ENCODE measurements at places on chromosomes 2 and 18.
A peak's percentile ranks its signal among the peaks of the same experiment; 100 is the strongest.

DNA sequence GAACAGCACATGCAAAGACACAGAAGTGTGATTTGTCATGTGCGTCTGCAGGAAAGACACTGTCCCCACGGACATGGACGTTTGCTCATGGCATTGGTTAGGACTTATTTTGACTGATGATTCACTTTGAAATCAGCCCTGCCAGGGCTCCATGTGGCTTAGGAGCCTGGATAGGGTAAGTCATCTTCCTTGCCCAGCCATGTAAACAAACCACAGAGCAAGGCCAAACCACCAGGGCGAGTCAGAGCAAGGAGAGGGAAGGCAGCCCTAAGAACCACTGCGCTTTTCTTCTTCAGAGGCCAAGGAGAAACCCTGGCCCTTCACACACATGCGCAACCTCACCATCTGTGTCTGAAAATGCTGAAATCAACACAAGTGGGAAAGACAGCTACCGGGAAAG is 88.8 kb downstream of the GFPT1 start:
- DNase-seq, result no peak

DNA sequence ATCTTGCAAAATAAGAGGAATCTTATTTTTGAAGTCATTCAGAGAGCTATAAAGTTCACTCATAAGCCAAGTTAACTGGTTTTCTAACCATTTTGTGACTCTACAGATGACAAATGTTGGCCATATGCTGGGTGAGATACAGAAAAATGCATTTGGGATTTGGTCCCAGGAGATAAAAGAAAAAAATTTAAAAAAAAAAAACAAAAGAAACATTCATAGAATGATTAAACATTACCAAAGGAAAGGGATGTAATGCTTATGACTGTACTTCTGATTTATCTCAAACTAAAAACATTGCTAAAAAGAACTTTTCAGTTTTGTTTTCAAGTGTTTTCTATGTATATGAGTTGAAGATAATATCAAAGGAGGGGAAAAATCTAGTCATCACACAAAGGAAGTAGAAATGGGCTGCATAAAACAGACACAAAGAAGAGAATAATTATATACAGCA is 43.1 kb downstream of the PELI1 start:
- DNase-seq, result no peak

GRCh38 chr18:42860011-42860410 is 255.5 kb downstream of the RIT2 start:
- DNase-seq, result no peak

- DNase-seq, result no peak
These were observed 30.3 kb downstream of the MOGAT1 start for GRCh38 chr2:222701721-222702131.

- DNase-seq, result no peak
These were observed 238.2 kb upstream of the MYT1L start for GRCh38 chr2:2569306-2569705.

DNA sequence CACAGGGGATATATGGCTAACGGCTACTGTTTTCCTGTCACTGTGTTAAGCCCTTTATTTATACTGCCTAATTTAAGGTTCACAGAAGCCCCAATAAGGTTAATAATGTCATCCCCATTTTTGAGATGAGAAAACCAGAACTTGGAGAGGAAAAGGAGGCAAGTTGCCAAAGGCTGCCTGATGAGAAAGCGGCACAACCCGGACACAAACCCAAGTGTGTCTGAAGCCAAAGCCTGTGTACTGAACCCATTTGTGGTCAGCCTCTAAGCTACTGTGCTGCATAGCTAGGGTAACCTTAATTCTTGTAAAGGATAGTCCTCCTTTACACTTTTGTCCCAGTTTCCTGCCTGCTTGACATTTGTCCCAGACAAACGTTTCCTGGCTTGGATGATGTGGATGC is 954.7 kb upstream of the FANCL start:
- no peak for DNase-seq

- DNase-seq, result no peak
These were observed 42.9 kb downstream of the FECH start for GRCh38 chr18:57543560-57543959.

DNA sequence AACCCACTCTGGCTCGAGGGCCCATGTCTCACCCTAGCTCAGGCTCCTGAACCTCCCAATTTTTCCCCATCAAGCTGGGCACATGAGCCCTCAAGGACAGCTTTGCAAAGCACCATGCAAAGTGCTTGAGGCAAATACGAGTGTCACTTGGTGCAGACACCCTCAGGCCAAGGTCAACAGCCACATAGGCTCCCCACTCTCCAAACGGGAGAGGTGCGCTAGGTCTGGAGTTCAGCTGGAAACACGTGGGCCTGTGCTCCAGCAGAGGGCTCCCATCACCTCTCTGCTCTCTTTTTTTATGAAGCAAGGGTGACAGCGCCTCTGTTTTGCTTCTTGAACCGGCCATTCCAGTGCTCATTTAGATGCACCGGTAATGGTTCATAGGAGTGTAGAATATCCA is 11.9 kb upstream of the ARHGAP25 start:
- no peak for DNase-seq

GRCh38 chr2:196927376-196928225 is 1.1 kb upstream of the PGAP1 start:
- no peak for DNase-seq

GRCh38 chr2:229268626-229269025 is 2.5 kb downstream of the PID1 start:
- DNase-seq, result no peak

- DNase-seq, result no peak
These were observed 22.6 kb upstream of the SUCLG1 start for GRCh38 chr2:84481702-84482101.

DNA sequence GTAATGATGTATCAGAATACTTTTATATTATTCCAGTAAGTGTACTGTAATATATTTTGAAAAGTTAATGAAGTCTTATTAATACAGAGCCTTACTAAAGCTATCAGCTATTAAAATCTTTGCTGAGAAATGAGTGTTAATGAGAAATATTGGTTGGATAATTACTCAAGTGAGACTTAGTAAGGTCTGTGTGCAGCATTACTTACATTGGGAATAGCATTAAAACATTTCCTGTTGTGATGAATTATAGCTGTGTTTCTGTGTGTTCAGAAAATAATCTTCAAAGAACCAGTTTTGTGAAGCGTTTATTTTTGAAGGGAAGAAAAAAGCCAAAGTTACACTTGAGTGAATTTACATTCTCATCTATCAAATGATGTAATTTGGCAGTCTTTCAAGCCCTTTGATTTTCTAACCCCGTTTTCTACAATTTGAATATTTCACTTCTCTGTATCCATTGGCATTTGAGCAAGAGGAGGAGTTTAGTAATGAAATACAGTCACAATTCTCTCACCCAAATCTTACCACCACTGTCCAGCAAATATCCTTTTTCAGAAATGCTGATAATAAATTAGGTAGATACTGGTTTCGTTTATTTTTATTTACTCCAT is 123.5 kb upstream of the BOD1L2 start:
- DNase-seq, result no peak

DNA sequence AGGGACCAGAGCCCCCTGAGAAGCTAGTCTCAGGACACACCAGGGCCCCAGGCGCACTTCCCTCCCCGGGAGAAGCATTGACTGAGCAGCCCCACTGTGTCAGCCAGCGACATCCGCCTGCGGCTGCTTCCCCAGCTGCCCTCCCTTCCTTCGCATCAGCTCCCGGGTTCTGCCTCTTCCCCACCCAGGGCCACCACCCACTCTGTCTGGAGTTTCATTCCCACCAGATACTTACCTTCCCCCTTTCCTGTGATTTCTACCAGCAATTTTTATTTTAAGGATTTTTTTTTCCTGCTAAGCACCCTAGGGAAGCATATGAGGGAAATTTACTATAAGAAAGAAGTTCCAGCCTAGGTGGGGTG is 99.2 kb downstream of the SMAD7 start:
- DNase-seq, result peak; percentile 39

- DNase-seq, result no peak
These were observed 39.4 kb downstream of the MYOM1 start for GRCh38 chr18:3180325-3180724.

GRCh38 chr2:222610746-222611145 is 45.1 kb downstream of the FARSB start:
- no peak for DNase-seq

DNA sequence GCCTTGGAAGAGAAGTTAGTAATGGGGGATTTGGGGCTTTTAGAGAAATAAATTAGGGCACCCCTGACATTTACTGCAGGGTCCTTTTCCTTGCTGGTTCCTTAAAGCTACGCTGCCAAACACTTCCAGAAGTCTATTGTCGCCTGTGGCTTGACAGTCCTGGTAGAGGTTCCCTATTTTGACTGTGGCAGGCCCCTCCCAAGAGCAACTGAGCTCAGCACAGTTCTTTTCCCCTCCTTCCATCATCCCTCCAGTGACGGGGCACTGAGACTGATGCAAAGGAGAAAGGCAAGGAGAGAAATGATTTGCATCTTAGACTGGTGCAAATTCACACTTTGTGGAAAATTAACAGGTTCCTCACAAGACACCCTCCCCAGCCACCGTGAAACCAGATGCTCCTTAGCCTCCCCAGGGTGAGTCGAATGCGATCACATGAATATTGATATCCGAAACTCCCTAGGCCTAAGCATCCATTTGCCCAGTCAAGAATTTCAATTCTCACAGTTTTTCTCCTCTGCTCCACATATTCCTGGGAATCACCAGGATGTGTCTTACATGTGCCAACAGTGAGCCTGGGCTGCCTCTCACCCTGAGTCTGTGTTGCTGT is 45.4 kb downstream of the RABL2A start:
- no peak for DNase-seq

- no peak for DNase-seq
These were observed 33.6 kb upstream of the VWC2L start for GRCh38 chr2:214377286-214377624.

DNA sequence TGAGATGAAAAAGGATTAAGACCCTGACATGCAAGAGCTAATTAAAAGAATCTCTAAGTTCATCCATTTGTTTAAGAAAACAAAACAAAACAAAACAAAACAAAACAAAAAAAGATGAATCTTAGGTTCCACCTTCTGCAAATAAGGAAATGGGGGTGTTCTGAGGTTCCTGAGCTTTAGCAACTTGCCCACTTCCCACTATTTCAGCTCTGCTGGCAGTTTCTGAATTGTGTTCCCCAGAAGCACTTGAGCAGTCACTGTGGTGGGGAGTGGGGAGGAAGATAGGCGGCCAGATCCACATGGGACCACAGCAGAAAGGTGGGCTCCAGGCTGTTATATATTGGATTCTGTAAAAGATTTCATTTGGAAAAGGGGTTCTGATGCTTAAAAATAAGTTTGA is 20.3 kb downstream of the INO80C start:
- DNase-seq, result no peak

DNA sequence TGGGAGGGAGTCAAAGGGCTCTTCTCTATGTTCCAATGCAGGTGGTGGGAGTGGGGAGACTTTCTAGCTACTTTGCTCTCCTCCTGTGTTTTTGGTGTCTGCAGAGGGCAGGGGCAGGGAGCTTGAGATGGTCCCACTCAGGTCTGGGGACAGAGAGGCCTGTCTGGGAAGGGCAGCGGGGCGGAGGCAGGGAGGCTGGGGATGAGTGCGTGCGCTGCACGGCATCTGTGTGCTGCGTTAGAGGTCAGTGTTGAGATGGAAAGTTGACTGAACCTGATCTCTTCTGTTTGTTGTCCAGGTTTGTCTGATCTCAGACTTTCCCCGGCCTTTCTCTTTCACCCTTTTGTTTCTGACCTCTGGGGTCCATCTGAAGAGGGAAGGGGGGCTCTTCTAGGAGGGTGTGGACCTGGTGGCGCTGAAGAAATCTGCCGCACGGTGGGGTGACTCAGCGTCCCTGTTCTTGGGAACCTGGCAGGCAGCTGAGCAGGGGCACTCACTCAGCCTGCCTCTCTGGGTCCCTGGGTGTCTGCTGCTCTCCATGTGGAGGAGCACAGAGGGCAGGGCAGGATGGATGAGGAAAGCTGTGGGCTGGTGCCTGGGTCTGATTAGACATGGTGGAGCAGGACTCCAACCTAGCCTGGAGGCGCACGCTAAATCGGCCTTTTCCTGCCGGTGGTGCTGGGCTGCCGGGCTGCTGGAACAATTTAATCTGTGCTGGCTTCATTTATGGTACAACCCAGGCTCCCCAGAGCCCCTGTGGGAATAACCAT is 24.1 kb downstream of the IGFBP2 start:
- DNase-seq, result no peak

- DNase-seq, result no peak
These were observed 101.2 kb upstream of the TRIB2 start for GRCh38 chr2:12615509-12615908.

DNA sequence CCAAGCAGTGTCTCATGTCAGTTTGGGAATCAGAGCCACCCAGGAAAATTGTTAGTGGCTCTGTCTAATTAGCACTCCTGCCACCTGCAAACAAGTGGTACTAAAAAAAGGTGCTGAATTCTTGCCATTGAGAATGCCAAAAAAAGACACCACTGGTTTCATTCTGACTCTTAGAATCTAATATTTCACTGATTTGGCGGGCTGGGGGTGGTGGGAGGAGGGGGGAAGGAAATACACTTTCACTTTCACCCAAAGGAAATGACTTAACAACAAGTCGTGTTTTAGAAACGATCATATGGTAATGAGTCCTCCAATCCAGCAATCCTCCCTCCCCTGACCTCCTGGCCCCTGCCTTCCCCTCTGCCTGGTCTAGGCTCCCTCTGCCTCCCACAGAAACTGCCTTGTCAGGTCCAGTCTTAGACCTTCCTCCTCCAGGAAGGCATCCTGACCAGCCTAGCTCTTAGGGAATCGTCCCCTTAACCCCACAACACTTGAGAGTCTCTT is 4.4 kb upstream of the KLHL29 start:
- DNase-seq, result no peak

DNA sequence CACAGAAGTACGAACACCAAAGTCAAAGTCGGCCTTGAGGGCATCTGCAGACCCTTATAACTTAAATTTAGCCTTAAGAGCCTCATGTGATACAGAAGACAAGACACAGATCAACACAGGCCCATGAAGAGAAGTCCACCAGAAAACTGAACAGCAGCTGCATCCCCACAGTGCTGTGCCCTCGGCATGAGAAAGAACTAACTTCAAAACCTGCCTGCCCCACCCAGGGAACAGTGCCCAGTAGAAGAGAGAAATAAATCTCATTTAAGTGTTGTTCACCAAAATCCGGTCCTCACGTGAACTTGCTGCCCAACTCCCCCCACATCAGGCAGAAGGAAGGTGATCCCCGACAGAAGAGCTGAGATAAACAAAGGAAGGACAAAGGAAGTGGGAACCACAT is 73.7 kb downstream of the PXDN start:
- DNase-seq, result peak; percentile 7
